ENCODE measurements at places on chromosomes 2 and 18. TPM values are rescaled to one million over a fixed set of nuclear protein-coding genes. Genes with fewer than 3 reads are reported as not detected.
A peak's percentile ranks its signal among the peaks of the same experiment; 100 is the strongest.

- H3K27me3 ChIP-seq: no peaks in the 10 kb centered on the region
- DNase-seq: peak; percentile 35
- no peaks in the 10 kb centered on the region for H3K36me3 ChIP-seq
- peak overlapping the region; percentile 98 for H3K27ac ChIP-seq
- peak overlapping the region; percentile 90 for H3K4me3 ChIP-seq
These were observed 97.2 kb downstream of the INSIG2 start for GRCh38 chr2:118185210-118186109.

ERFE gene
- not detected for total RNA-seq

G6PC2 gene
- total RNA-seq: not detected

GRCh38 chr2:9560628-9561027 is 5.0 kb upstream of the ADAM17 start:
- peaks cover 25% of the 10 kb centered on the region for H3K4me1 ChIP-seq
- H3K4me3 ChIP-seq: no peak overlapping the region
- no peak for DNase-seq
